ENCODE measurements at places on chromosomes 1 and 21.

DNA sequence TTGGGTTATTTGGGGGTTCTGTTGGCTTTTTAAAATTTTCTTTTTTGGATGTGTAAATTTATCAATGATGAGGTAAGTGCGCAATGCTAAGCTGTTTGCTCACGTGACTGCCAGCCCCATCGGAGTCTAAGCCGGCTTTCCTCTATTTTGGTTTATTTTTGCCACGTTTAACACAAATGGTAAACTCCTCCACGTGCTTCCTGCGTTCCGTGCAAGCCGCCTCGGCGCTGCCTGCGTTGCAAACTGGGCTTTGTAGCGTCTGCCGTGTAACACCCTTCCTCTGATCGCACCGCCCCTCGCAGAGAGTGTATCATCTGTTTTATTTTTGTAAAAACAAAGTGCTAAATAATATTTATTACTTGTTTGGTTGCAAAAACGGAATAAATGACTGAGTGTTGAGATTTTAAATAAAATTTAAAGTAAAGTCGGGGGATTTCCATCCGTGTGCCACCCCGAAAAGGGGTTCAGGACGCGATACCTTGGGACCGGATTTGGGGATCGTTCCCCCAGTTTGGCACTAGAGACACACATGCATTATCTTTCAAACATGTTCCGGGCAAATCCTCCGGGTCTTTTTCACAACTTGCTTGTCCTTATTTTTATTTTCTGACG, 3.1 kb downstream of the OLIG2 start:
- DNase-seq, result no peak

GRCh38 chr1:38117444-38117887, 70.9 kb upstream of the POU3F1 start:
- no peak for DNase-seq

GRCh38 chr1:12302798-12303447, 73.1 kb downstream of the VPS13D start:
- no peak for DNase-seq

DNA sequence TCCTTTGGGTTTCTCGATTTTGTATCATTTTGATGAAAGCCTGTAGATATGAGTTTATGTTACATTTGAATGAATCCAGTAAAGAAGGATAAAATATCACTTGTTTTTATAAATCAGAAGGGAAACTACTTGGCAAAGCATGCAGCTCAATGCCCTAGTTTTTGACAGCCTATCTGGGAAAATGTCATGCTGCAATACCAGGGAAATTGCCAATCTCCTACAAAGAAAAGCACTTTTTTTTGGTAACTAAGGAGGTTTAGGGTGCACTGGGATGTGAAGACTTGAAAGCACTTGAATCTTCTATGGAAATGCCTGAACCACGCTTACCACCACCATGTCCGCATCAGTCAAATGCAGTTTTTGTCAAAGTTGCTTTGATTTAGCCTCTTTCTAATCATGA, 446.9 kb upstream of the LRRC7 start:
- no peak for DNase-seq

DNA sequence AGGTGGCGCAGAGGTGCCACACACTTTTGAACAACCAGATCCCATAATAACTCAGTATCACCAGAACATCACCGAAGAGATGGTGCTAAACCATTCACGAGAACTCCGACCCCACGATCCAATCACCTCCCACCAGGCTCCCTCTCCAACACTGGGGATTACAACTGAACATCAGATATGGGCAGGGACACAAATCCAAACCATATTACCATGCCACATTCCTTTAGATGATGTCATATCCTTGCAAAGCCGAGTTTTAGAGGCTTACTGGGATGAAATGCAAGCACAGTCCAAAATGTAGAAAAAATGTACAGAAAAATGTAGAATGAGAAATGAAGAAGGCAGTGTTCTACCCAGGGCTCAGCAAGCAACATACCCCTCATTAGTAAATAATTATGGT, 64.7 kb downstream of the SGIP1 start:
- no peak for DNase-seq

DNA sequence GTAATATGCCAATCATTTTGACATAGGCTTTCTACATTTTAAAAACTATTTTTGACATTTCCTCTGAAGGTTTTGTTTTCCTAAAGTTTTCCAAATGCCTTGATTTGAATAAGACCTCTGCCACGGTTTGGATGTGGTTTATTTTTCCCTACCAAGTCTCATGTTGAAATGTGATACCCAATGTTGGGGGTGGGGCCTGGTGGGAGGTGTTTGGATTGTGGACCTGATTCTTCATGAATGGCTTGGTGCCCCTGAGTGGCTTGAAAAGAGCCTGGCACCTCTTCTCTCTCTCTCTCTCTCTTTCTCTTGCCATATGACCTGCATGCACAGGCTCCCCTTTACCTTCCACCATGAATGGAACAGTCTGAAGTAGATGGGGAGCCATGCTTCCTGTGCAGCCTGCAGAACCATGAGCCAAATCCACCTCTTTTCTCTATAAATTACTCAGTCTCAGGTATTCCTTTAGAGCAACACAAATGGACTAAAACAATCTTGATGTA, 14.8 kb downstream of the MMEL1 start:
- DNase-seq, result no peak

DNA sequence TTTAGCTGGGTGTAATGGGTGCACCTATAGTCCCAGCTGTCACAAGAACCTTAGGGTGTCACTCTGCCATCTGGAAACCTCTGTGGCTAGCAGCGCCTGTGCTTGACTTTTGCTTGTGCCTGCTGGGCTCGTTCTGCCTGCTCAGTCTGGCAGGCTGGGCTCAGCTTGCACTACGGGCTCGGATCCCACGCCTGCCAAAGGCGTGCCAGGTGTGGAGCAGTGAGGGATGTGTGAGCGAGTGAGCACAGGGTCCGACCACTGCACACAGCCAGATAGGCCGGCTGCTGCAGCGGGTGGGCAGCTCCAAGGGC, 2.8 kb upstream of the LSM10 start:
- DNase-seq, result no peak

DNA sequence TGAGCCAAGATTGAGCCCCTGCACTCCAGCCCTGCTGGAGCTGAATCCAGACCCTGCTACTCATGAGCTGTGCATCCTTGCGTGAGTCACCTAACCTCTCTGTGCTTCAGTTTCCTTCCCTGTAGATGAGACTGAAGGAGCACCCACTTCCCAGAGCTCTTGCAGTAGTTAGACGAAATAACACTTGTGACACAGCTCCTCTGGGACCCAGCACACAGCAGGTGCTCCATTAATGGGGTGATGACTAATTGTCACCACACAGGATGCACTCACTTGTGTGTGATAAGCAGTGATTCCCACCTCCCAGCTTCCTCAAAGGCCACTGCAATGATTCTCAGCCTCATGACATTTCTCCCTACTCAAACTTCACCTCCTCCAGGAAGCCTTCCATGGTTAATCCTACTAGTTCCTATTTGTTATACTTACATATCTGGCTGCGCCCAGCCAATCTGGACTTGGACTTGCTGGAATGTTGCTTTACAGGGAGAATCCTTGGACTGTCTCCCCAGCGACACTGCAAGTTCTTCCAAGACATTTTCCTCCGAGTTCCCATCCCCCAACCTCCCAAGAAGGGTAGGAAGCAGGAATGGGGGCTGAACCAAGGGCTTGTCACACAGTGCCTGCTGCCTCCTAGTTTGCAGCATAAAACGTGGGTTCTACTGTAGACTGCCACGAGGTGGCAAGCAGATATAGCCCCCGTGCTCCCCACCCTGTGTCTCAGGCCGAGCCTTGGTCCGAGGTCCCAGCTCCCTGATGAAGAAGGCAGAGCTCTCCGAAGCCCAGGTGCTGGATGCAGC, 17.2 kb downstream of the DRAXIN start:
- DNase-seq, result no peak

DNA sequence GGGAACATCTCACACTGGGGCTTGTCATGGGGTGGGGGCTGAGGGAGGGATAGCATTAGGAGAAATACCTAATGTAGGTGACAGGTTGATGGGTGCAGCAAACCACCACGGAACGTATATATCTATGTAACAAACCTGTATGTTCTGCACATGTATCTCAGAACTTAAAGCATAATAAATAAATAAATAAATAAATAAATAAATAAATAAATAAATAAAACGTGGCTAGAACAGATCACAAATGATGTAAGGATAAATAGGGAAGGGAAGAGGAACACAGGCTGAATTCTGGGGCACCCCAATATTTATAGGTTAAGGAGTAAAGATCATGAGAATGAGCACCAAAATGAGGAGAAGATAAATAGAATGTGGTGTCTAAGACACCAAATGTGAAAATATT, 592.2 kb downstream of the AMY1C start:
- no peak for DNase-seq

- no peak for DNase-seq
Measured at GRCh38 chr1:21059021-21059420, 117.7 kb downstream of the EIF4G3 start.

DNA sequence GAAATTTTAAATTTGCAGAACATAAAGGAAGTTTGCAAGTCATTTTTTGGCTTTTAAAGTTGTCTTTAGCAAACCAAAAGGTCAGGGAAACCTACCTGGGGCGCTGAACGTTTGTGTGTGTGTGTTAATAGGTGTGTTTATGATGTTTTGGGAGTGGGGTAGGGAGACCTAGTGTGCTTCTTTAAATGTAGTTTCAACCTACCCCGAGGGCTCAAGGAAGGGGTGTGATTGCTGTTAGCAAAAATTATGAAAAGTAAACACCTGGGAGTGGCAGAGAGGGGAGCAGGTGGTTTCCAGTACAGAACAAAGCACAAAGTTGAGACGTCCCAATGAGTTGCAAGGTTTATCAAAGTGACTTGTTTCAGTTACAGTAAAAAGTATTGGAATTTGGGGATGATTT, 58.7 kb upstream of the WDR26 start:
- DNase-seq, result no peak

All from activated gamma-delta T cell treated with anti-CD3 and anti-CD28 coated beads, Interleukin-2, amount 50 U/mL, for 16 hours (primary cell).